BJ (cell line): ENCODE measurements at places on chromosomes 4 and X.

- no peak for DNase-seq
These were observed 19.8 kb upstream of the FAM9A start for GRCh38 chrX:8820910-8821527.

- no peak for DNase-seq
These were observed 42.6 kb downstream of the CHRNA9 start for GRCh38 chr4:40377512-40378365.

DNA sequence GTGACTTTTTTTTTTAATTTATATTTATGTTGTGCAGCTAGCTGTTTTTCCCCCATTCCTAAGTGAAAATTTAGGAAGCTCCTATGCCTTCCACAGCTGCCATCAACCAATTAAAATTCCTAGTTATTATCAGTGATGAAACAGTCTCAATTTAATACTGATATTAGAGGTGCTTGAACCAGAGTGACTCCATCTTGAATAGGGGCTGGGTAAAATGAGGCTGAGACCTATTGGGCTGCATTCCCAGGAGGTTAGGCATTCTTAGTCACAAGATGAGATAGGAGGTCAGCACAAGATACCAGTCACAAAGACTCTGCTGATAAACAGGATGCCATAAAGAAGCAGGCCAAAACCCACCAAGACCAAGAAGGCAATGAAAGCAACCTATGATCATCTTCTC, 136.7 kb downstream of the DCHS2 start:
- DNase-seq: no peak

DNA sequence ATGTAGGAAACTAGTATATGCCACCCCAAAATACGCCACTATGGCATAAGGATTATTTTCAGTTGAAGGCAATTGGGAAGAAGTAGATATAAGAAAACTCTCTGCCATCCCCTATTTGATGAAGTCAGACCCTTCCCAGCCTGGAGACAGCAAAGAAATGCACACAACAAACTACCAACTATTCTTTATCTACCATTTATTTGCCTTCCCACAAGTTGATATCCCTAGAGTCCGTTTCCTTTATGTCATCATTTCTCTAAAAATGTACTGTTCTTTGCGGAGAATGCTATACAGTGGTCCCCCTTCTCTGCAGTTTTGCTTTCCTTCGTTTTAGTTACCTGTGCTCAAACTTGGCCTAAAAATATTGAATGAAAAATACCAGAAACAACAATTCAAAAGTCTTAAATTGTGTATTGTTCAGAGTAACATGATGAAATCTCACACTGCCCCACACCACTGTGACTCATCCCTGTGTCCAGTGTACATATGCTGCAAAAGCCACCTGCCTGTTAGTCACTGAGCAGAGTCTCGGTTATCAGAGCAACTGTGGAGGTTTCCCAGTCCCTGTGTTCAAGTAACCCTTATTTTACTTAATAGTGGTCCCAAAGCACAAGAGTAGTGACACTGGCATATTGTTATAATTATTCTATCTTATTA, 152.3 kb downstream of the WDFY3 start:
- peak; percentile 62 for DNase-seq

DNA sequence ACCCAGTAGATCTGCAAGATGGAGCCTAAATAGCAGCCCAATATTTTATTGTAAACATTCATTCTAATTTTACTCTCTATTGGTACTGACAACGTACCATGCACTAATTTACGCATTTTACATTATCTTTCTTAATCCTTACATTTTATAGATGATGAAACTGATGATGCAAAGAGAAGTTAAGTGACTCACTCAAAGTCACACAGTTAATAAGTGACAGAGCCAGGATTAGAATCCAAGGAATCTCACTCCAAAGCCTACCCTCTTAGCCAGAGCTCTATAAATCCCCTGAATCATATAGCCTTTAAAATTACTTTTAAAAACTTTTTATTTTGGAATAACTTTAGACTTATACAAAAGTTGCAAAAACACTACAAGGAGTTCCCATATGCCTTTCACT, 37.6 kb downstream of the PHKA1 start:
- DNase-seq: no peak

GRCh38 chr4:123599920-123600810, 203.6 kb downstream of the SPRY1 start:
- DNase-seq: no peak

DNA sequence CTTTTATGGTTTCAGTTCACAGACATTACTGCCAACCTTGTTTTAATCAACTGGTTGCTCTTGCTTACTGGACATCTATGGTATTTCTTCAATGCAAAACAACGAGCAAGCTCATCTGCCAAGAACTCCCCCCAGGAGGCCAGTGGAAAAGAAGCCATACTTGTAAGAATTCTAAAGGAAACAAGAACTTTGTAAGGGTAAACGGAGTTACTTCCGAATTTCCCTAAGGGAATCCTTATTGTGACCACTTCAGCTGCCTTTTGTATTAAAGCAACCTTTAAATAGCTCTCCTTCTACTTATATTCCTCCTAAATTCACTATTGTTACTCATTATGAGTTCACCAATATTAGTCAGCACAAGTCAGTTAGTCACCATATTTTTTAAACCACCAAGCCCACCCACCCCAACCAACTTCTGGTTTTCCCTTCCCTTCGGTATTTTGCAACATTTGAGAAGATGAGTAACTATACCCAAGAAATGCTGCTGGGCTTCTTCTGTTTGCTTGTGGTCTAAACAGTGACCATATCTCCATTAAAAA, 602.8 kb upstream of the DIPK2B start:
- peak; percentile 75 for DNase-seq

DNA sequence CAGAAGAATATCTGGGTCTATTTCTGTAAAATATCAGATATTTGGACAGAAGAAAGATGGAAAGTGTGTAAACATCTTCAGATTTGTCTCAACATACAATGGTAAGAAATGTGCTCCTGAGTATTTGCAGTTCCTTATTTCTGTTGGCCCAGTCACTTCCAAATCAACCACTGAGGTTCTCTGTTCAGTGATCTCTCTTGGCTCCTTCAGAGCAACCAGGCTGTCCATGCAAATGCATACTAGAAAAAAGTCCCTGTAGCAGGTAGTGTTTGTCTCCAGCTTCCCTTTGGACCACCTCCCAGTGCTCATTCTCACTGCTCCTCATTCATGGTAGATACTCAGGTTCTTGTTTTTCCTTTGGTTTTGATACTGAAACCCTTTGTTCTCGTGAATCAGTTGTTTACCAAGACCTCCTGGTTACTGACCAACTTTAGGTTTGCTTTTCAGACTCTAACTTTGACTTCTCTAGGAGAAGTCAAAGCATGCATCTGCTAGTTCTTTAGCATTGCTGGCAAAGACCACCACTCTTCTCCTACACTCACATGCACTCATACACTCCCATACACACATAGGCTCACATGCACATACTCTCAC, 28.8 kb downstream of the ASIC5 start:
- DNase-seq: no peak

GRCh38 chr4:83516042-83516772, 19.7 kb upstream of the GPAT3 start:
- DNase-seq: peak; percentile 35

- no peak for DNase-seq
These were observed 3.6 kb downstream of the PSAPL1 start for GRCh38 chr4:7430965-7431695.

DNA sequence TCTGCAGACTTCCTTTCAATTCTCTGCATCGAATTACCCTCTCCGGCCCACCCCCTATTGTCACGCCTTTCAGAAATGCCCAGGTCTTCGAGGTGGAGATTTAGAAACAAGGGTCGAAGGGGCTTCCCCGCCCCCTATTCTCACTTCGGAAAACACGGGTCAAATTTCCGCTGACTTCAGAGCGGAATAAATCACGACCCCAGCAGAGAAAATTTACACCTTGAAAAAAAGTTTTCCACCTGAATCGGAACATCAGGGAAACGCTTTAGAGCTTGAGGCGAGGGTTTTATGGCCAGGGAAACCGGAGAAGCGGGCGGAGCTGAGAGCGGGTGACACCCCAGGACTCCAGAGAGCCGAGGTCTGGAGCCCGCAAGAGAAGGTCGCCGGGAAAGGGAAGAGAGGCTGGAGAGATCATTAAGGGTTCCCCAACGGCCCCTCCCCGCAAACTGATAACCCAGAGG, 1.6 kb downstream of the SHISA3 start:
- no peak for DNase-seq

DNA sequence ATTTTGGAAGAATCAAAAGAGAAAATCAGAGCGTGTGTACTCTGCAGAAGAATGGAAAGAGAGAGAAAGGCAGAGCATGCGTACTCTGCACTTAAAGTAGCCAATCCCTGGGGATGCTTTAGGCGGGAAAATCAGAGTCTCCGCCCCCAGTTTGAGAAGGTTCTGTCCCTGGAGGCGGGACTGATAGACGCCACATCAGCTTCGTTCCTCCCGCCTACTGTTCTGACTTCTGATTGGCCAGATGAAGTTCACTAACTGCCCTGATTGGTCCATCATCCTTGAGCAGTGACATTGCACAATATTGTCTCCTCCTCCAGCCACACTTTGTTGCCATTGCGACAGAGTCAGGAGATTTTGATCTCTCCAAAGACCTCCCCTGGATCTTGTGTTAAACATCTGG, 23.8 kb downstream of the SSX1 start:
- no peak for DNase-seq

DNA sequence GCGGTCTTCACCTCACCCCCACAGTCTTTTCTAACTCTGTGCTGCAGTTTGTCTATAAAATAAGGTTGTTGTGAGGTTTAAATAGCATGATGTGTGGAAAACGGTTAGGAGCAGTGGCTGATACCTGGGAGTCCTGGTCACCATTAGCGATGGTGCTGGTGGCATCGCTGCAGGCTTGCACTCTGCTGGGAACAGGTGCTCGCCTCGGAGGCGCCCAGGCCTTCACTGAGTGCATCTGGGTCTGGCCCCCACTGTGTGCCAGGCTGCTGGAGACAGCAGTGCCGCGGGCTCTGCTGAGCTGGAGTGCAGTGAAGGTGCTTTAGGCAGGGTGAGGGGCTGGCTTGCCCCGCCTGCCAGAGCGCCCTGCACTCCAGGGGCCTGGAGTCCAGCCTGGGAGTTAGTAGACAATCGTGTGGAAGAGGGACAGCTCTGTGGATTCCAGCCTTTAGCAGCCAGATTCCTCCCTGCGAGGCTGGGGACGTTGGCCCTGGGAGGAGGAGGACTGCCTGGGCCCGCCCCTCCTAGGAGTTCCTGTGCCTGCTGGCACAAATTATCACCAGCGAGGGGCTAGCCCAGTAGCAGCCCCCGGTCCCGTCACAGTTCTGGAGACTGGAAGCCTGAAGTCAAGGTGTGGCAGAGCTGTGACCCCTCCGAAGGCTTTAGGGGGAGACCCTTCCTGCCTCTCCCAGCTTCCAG, 7.3 kb downstream of the RGS12 start:
- DNase-seq: no peak

- no peak for DNase-seq
These were observed 5.9 kb downstream of the UGDH start for GRCh38 chr4:39521253-39521919.

- no peak for DNase-seq
These were observed 39.3 kb upstream of the NYX start for GRCh38 chrX:41407816-41408215.

DNA sequence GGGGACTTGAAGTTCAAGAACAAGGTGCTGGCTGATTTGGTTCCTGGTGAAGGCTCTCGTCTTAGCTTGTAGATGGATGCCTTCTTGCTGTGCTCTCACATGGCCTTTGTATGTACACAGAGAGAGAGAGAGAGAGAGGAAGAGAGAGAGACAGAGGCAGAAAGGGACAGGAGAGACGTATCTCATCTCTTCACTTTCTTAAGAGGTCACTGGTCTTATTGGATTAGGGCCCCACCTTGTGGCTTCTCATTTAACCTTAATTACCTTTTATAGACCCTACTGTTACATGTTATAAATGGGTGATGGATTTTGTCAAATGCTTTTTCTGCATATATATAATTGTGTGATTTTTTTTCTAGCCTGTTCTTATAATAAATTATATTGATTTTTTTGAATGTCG, 1444.2 kb downstream of the ADGRL3 start:
- no peak for DNase-seq
